Activated T-helper 2 cell treated with anti-CD3 and anti-CD28 coated beads, Interferon-gamma antibody, Interleukin-2, Interleukin-4, amounts not matched to agents 10 μg/mL and 5 μg/mL and 100 μg/mL, durations not matched to agents 14 hours and 24 hours and 36 hours (primary cell): ENCODE measurements at places on chromosomes 12 and 14. TPM values are rescaled to one million over a fixed set of nuclear protein-coding genes. Genes with fewer than 3 reads are reported as not detected.

- DNase-seq = no peak
These were observed 97.9 kb downstream of the RFLNA start for GRCh38 chr12:124392667-124393413.

DNA sequence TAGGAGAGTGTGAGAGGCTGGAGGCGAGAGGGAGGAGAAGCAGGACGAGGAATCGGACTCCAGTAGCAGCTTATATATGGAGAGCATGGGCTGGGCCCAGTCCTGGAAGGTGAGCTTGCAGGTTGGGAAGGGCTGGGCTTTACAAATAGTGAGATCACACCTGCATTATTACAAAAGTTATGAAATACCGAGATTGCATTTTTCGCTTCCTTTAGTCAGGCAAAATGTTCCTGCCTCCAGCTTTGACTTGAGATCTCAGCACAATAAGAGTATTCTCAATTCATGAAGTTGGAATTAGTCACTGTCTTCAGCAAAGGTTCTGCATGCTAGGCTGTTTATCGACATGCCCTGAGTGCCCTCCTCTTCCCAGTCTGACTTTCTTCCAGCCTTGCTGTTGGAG lies at the start of gene KRT6B:
Gene KRT6B, minus strand, starts transcription at position 46 of the 400 bp plus-strand sequence. CDS start 68 bp downstream, outside the sequence.
- no peak for DNase-seq

DNA sequence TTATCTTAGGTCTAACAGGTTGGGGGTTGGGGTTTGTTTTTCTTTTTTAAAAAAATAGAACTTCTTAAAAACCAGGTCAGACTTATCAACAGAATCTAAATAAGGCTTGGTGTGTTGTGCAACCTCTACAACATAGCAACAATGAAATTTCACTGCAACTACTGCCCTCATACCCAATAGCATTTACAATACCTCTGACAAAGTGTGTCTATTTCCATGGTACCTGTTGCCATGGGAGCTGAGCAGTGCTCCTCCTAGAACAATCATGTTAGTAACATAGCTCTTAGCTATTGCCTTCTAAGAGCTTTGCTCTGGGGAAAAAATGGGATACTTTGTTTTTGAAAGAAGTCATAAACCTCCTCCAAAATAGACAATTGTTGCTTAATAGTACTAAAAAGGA lies 103.3 kb upstream of the CCDC175 start:
- no peak for DNase-seq

- no peak for DNase-seq
These were observed 9.8 kb downstream of the ZNF385A start for GRCh38 chr12:54374562-54375258.

TULP3 gene
- total RNA-seq = 6.0 and 6.4 TPM in 2 replicates
